C1 segment of cervical spinal cord (tissue), 14 donors: ENCODE measurements at places on chromosomes 5 and 9.

DNA sequence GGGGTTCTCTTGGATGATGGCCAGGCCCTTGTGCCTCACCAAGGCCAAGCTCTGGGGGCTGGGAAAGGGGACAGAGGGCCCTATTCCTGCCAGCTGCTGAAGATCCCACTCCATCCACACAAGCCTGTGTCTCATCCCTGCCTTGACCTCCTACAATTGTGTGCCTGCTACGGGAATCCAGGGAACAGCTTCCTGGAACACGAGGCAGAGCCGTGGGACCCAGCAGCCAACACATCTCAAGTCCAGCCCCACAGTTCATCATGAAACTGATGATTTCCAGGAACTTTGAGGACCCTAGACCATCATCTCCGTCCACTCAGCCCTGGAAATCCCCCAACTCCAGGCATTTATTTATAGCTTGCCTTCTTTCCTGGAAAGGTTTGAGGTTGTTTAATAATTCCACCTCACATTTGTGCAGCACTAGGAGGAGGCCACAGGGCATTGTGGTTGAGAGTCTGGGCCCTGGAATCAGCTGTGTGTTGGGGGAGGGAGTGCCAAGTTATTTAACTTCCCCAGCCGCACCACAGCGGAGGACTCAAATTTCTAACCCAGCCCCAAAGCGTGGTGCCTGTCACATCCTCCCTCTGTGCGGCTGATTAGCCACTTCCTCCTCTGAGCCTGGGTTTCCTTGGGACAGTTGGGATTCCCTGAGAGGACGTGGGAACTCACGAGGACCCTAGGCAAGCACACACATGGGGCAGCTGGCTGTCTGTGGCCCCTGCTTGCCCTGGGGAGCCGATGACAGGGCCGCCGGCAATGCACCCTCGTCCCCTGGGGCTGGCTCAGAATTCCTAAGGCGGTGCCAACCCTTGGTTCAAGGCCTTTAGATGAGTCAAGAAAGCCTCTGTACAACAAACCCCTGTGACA is 58.2 kb upstream of the GGTA1 start:
- DNase-seq, result peak; percentile 69

DNA sequence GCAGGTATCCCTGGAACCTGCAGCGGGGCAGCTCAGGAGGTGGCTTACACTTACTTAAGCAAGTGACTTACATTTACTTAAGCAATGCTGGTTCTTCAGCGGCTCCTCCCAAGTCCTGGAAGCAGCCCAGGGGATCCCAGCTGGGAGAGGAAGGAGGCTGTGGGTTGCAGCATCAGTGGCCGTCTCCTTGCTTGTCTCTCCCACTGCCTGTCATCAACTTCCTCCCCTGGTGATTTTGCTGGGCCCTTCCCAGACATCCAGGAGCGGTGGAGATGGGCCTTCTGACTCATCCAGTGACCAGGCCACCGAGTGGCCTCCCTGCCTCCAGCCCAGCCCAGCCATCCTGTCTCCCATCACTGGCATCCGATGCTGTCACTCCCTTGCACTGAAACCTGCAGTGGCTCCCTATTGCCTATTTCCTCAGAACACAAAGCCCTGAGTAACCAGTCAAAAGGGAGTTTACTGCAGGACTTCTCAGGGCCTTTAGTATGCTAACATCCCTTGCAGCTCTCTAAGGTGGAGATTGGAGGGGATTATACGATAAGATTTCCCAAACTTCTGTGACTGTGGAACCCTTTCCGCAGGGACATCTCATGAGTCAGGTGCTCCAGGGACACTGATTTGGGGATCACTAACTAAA is 155.9 kb upstream of the PHYKPL start:
- no peak for DNase-seq

- no peak for DNase-seq
These were observed 3.8 kb upstream of the RNF14 start for GRCh38 chr5:141965071-141965470.

- DNase-seq, result no peak
These were observed 105.6 kb upstream of the ZNF366 start for GRCh38 chr5:72612810-72613209.

DNA sequence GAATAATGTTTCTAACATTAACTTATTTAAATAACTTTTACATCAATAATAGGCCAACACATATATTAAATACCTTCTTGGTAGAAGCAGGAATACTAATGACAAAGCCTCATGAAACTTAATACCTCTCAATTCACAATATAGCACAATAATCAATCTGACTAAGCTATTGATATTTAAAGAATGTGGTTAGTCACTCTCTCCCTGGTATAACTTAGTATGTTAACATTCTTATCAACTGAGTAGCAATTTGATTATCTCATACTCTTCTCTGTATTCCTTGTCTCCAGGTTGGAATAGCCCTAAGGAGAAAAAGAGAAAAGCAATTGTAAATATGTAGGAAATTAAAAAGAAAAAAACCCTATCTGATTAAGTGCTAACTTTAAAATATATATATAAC is 4.9 kb upstream of the PGGT1B start:
- no peak for DNase-seq
